Jurkat, Clone E6-1 (cell line): ENCODE measurements at places on chromosomes 6 and 20.

DNA sequence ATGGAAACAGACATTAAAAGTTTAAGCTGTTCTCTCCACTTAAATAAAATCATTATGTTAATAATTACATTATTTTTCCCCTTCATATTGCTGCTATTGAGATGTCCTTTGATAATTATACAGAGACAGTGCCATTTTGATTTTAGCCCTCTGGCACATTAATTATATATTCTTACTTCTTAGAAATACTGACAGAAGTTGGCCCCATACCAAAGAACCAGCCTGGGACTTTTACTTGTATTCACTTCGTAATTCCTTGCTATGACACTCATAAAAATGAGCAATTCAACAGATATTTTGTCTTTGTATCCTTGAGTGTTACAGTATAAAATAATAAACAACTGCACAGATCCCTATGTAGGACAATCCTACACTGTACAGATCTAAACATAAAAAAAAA is 743.7 kb downstream of the TBC1D32 start:
- no peak for DNase-seq

GRCh38 chr6:128492386-128492785 is 28.0 kb downstream of the PTPRK start:
- DNase-seq = no peak

- no peak for DNase-seq
These were observed 54.0 kb upstream of the PLN start for GRCh38 chr6:118494091-118494490.

GRCh38 chr20:18224968-18225568 is 63.3 kb upstream of the ZNF133 start:
- DNase-seq = no peak

- no peak for DNase-seq
These were observed 11.4 kb downstream of the FOXS1 start for GRCh38 chr20:31833931-31834521.

- no peak for DNase-seq
These were observed 2.8 kb upstream of the TOMM6 start for GRCh38 chr6:41784581-41785171.

DNA sequence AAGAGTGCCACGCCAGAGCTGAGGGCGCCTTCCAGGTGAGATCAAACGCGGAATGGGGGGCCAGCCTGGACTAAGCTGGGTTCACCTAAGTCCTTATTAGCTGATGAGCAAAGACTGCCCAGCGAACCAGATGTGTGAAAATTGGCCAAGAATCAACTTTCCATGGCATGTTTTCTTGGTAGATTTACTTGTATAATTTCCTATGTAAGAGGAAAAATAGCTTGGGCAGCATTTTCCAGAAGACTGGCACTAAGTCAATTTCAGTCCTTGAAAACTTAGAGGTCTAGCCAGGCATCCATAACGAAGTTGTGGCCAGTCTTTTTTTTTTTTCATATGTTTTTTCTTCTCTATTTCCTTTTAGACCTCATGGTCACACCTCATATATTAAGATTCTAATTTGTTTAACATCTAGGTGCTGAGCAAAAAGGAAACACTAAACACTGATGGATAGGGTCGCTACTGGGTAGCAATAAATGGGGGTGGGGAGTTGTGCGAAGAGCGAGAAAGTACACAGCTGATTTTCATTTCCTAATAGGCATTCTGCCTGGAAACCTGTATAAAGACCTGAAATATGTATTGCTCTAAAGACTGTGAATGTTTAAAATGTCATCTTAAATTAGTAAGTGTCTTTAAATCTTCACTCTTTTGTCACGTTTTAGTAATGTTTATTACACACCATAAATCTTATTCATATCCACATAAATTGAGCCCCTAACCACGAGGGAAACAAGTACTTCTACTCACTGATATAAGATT is 188.8 kb downstream of the CD83 start:
- DNase-seq = no peak

DNA sequence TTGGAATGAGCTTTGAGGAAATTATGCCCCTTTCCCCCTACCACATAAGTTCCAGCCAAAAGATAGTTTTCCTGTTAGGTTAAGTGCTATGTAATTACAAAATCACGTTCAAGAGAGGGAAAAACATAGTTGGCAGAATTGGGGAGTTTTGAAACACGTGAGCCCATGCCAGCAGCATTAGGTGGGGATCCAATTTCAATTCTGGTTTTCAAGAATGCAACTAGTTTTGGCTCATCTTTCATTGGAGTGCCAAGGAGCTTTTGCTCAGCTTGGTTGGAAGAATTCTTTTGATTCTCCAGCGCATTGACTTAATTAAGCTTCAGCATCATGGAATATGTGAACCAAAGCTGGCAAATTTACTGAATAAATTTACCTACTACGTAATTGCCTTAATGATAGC is 95.9 kb downstream of the SAMD5 start:
- DNase-seq = no peak

GRCh38 chr20:22411627-22412450 is 172.5 kb downstream of the FOXA2 start:
- no peak for DNase-seq

GRCh38 chr20:40008177-40008576 is 680.9 kb downstream of the MAFB start:
- no peak for DNase-seq

GRCh38 chr6:129469070-129469662 is 240.8 kb downstream of the ARHGAP18 start:
- no peak for DNase-seq

- no peak for DNase-seq
These were observed 65.3 kb upstream of the RNF146 start for GRCh38 chr6:127201321-127201720.

GRCh38 chr6:128638817-128639216 is 118.4 kb upstream of the PTPRK start:
- no peak for DNase-seq

DNA sequence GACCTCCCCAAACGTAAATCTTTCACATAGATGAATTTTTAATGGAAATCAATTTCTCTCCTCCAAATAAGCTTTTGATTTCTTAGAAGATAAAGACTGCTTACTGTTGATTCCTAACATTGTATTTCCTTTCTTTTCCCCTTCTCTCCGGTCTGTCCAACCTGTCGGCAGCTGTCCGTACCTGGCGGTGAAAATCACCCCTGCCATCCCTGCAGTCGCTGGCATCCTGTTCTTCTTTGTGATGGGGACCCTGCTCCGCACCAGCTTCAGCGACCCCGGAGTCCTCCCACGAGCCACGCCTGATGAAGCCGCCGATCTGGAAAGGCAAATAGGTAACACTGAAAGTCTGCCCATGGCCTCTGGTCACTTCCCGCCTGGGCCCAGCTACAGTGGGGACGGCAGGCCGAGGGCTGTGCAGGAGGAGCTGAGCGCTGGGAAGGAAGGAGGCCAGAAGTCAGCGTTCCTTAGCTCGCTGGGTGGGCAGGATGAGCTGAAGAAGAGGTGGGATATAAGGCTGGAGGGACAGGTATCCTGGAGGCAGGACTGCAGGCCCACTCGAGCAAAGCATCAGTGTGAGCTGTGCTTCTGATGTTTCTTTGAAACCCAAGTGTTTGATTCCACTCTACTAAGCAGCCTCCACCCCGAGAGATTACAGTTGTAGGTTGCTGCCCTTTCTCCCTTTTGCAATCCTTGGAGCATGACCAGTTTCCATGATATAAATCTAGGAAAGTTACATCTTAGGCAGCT is 161.6 kb downstream of the ZDHHC14 start:
- no peak for DNase-seq

DNA sequence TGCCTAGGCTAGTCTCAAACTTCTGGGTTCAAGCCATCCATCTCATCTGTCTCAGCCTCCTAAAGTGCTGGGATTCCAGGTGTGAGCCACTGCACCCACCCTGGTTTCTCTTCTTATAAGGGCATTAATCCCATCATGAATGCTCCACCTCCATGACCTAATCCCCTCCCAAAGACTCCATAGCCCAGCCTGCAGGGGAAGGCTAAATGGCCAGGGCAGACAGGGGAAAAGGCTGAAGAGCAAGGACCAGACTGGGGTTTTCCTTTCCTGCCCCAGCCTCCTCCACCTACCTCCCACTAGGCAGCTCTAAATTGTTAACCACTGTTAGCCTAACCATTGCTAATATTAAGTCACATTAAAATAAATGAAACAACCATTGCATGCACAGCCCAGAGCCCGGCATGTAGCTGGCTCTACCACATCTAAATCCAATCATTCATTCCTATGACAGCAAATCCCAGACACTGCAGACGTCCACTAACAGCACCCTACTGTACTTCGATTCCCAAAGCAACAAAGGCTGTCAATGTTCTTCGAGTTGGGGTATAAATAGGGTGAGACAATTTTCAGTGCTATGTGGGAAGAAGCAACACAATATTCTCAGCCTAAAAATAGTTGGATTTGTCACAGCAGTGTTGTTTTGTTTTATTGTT is 243.2 kb upstream of the ARID1B start:
- DNase-seq = no peak

- no peak for DNase-seq
These were observed 87.8 kb upstream of the ARMC2 start for GRCh38 chr6:108760126-108761050.
